ENCODE measurements at places on chromosomes 5 and 9. TPM values are rescaled to one million over a fixed set of nuclear protein-coding genes. Genes with fewer than 3 reads are reported as not detected.

The CARTPT gene
- not detected for total RNA-seq

The CER1 gene
- not detected for total RNA-seq

The CFAP157 gene
- not detected for total RNA-seq

The NUTM2G gene
- not detected for total RNA-seq

- DNase-seq = no peak
Observed at GRCh38 chr5:158635565-158635964, 464.2 kb downstream of the EBF1 start.

DNA sequence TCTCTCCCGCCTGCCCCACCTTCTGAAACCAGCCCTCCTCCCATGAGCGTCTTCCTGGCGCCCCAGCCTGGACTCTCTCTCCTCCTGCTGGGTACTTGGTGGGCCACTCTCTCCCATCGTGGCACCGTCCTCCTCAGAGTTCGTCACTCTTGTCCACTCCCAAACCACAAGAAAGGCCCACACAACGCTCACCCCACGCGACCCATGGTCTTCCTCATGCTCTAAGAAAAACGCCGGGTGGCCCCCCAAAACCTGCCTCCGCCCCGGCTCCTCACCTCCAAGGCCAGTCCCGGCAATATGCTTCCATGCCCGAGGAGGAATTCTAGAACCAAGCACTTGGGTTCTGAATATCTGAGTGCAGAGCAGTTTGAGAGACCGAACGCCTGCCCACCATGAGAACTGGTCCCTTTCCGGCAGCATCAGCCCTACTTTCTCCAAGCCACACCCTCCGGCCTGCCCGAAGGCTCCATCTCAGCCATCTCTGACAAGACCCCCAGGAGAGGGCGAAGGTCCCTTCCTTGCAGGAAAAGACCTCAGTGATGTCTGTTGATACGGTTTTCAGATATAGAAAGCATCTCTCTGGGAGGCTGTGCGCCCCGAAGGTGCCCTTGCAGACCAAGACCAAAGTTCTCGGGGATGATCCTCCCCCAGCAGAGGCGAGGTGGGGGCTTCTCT lies 15.0 kb downstream of the SLC6A3 start:
- DNase-seq = no peak

DNA sequence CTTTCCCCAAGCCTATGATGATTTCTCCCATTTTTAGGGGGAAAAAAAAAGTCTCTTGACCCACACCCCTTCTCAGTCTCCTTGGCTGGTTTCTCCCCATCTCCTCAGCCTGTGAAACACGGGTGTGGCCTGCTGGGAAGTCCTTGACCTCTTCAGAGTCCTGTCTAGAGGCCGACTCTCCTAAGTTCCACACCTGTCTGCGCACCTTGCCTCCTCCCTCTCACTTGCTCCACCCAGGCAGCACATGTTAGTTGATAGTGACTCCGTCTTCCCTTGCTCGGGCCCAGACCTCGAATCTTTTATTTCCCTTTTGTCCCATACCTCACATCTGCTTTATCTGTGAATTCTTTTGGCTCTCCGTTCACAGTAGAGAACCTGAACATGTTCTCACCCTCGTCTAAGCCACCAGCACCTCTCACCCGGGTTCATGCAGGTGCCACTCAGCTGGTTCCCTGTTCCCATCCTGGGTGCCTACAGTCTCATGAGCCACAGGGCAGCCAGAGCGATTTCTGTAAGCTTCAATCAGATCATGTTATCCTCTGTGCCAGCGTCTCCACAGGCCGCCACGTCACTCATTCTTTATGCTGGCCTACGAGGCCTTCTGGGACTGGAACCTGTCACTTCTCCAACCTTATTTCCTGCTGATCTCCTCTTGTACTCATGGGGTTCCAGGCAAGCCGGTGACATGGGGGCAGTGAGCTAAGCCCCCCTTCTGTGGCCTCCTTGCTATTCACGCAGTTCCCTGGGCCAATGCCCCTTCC lies 51.7 kb upstream of the LRRTM2 start:
- no peak for DNase-seq

DNA sequence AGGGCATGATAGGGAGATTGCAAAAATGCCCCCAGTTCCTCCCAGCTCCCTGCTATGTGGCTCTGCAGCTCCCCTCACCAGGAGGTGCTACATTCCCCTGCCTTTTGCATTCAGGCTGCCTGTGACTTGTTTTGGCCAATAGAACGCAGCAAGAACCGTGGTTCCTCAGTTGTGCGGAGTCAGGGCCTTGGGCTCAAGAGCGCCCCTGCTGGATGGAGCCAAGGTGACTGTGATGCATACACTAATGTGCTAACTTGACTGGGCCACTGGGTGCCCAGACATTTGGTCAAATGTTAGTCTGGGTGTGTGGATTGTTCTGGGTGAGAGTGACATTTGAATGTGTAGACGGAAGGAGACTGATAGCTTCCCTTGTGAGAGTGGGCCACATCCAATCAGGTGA lies 123.3 kb upstream of the MVB12B start:
- DNase-seq = peak; percentile 32

GRCh38 chr9:134922066-134922931 lies 4.6 kb upstream of the FCN1 start:
- no peak for DNase-seq

DNA sequence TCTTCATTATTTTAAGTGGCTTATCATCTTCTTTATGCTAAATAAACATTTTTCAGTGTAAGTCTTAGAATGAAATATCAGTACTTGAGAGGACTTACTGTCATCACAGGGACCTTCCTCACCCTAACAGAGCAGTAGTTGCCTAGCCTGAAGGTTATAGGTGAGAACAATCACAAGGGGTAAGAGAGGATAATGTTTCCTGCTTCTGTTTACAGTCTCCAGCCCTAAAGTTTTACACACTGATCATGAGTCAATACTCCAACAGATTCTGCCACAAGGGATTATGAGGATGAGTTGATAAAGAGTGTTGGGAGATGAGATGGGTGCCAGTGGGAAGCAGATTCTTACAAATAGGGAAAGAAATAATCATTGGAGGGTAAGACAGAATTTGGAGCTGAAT lies 265.1 kb upstream of the DAB2 start:
- no peak for DNase-seq

DNA sequence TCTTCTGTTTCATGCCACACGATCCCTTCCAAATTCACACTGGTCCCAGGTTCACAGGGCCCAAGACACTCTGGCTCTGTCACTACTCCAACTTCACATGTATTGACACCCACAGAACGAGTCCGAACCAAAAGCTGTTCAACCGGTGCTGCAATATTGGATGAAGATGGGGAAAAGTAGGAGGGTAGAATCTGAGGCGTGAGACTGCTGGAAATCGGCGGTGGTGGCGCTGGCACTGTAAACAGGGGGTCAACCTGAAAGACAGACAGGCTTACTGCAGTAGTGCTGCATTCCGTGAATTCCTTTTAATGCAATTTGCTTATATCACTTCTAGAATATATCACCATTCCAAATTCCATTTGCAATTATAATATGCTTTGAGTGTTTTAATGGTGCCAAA lies 45.4 kb downstream of the ZNF608 start:
- DNase-seq = no peak

Data from K562 (cell line).